EH (cell line): ENCODE measurements at places on chromosomes 4 and X.
A peak's percentile ranks its signal among the peaks of the same experiment; 100 is the strongest.

DNA sequence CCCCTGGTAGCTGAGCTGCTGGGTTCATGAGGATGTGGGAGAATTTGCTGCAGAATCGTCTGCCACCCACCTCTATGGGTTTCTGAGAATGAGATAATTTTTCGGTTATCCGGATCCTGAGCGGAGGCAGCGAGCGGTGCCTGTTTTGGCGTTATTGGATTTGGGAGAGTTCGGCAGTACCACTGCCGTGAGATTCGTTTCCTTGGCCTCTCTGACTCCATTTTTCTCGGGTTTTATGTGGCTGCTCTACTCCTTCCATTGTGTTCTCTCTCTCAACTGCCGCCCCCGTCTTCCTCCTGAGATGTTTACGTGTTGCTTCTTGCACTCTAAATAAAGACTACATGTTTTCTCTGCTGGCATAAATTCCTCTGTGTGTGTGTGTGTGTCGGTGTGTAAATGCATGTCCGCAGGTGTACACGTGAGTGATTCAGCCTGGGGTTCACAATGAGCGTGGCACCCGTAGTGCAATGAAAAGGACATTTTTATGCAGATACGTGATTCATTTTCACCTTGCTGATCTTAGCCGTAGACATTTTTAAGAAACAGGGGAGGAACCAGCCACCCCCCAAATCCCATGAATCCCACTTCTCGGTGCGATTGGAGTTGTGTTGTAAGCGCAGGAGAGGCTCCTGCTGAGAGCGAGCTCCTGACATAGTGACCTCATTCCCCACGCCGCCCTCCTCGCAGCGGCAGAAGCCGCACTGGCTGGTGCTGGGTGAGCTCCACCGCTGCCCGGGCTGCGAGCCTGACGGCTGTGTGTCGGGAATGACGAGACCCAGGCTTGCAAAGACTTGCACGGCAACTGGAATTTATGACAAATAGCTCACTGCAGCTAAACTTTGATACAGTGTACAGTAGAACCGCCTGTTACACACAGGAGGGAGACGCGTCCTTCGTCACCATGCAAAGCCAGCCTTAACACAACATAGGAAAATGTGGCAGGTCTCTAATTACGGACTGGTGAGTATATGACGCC, 82.2 kb downstream of the STOX2 start:
- DNase-seq, result peak; percentile 64

DNA sequence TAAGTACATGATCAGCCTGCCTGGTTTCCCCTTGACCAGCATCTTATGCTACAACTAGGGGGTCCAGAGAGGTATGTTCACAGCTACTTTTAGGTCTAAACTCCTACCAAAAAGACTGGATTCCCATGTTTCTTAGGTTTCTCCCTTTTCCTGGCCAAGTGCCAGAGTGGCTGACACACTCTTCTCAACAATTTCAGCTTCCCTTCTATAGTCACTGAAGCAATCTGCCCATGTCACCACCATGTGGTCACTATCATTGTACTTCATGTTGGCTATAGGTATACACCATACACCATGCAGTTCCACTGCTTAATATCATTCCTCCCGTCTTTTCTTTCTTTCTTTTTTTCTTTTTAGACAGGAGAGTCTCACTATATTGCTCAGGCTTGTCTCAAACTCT, 66.9 kb downstream of the KLHL13 start:
- DNase-seq, result no peak

GRCh38 chr4:183638436-183638835, 20.5 kb downstream of the RWDD4 start:
- peak; percentile 73 for DNase-seq

- no peak for DNase-seq
Observed at GRCh38 chr4:113449410-113449974, 312.0 kb downstream of the CAMK2D start.

GRCh38 chr4:57109847-57110639, at the start of gene IGFBP7:
TSS of gene IGFBP7 (minus strand) at chr4:57110385. CDS start at chr4:57110351, 34 bp downstream.
- peak; percentile 80 for DNase-seq

DNA sequence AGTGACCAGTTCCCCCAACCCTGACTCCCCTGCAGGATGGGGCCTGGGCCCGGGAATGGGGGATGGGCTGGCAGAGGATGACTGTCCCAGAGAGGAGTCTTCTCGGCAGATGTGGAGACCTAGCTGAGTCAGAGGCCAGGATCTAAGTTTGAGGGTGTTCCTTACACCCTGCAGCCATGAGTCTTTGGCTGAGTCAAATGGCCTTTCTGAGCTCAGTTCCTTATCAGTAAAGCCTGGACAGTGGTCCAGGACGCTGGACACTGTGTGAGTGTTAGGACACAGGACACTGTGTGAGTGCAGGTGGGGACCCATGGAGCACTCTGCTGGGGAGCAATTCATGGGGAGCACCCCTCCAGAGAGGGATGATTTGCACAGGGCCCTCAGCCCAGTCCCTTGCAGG, 5.0 kb downstream of the IL9R start:
- peak; percentile 7 for DNase-seq

GRCh38 chr4:140243278-140243753, 89.3 kb upstream of the MAML3 start:
- no peak for DNase-seq

DNA sequence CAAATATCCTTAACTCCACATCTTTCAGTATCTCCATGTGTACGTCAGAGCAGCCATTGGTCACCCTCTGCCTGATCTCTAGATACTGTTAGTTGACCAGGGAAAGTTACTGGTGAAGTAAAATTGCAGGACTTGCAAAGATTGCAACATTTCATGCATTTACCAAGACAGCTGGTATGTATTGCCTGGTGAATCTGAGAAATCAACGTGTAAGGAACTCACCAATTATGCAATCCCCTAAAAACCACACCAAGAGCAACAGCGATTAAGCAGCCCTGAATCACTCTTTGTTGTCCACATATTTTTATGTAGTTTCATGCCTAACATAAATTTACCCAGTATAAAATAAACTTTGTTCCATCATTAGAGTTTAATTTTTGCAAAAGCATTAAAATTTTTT, 271.2 kb downstream of the NLGN4X start:
- no peak for DNase-seq

- no peak for DNase-seq
Observed at GRCh38 chrX:106606571-106606970, 5.2 kb upstream of the RADX start.

- DNase-seq, result no peak
Observed at GRCh38 chr4:165921546-165921945, 48.5 kb downstream of the TLL1 start.

DNA sequence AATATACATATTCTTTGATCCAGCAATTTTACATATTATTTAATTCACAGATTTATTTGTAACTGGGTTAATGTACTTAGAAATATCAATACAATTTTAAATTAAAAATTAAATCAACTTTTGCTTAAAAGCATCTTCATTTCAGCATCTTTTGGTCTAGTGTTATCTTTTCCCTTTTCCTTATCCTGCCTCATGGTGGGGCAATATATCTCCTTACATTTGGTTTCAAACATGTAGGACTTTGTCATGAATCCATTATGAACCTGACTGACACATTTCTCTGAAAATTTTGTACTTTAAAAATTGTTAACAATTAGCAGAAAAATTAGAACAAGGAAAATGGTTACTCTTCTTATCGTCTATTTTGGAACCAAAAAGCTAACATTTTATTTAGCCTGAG, 42.8 kb upstream of the ANK2 start:
- DNase-seq, result no peak

DNA sequence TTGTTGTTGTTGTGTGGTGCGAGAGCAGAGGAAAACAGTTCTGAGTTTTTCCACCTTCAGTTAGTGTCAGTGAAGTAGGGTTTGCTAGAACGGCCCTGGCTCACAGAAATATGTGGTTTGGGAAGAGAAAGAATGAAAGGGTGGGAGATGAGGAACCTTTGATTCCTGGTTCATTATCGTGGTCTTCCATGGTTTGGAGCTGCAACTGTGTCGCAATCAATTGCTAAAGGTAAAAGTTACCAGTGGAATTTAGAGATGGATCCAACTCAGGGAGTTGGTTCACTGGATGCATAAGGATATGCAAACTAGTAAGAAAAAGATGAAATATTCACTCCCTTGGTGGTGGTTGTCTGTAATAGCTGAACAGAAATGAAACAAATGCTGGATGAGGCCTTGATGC, 35.6 kb upstream of the GPR34 start:
- no peak for DNase-seq

DNA sequence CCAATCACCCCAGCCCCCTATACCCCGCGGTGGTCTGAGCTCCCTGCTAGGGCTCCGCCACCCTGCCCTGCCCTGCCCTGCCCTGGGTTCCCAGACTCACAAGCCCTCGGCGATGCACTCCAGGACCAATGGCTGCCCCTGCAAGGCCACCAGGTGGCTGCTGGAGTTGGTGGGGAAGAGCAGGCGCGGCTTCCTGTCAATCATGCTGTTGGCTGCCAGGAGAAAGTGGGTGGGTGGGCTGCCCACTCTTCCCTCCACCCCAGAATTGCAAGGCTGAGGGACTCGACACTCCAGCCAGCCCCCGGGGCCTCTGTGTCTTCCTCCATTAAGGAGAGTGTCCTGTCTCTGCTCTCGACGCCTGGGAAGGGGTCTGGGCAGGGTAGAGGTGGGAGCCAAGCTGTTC, 15.7 kb downstream of the L1CAM start:
- DNase-seq, result no peak

DNA sequence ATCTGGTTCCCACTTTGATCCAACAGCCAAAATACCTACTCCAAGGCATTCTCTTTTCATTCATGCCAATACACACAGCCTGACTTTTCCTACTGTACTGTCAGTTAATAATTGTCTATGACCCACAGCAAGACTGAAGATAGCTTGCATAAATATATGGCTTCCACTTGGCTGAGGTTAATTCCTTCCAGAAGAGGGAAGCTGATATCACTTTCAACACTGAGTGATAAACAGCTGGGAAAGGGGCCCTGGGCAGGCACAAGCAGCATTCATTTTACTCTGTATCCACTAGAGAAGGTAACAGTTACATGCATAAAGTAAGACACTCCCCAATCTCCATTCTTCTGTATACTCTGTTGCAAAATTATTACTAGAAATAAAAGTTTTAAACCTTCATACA, 200.2 kb upstream of the UGT8 start:
- DNase-seq, result no peak

GRCh38 chr4:168647646-168648375, 151.0 kb downstream of the PALLD start:
- DNase-seq, result no peak

DNA sequence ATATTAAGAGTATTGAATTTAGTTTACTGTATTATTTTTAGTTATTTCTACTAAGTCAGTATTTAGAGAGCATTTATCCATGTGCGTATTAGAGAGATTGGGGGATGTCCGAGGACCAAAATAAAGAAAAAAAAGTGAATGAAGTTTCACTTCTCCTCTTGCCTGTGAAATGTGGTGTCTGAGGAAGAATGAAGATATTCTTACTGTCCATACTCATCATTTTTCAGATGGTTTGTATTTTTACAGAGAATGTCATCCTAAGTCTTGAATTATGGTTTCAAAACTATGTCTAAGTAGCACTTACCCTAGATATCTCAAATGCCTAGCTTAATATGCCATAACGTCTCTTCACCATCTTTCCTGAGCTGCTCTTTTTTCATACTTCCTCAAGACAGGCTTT, 854.3 kb downstream of the C4orf33 start:
- no peak for DNase-seq

DNA sequence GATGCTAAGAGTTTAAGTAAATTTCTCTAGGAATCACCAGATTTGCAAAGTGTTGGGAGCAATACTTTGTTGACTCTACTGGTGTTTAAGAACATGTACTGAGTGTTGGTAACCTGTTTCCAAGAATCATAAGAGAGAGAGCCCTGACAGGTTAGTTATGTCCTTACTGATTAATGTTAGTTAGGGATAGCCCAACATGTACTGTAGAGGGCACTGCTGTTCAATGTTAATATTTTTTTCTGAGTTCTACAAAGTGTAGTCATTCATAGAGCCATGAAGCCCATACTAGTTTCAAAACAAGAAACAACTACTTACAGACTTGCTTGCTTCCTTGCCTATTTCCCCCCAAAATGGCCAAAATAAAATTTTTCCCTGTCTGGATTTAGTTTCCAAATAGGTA, 11.9 kb downstream of the TMPRSS11D start:
- DNase-seq, result peak; percentile 62

DNA sequence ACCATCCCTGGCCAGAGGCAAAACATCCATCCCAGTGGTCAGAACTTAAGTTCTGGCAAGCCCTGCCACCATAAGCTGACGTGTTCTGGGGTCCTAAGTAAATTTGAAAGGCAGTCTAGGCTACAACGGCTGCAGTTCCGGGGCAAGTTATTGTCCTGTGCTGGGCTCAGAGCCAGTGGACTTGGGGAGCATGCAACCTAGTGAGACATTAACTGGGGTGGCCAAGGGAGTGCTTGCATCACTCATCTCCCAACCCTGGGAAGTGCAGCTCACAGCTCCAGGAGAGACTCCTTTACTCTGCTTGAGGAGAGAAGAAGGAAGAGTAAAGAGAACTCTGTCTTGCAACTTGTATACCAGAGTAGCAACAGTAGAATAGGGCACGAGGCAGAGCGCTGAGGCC, 425.4 kb upstream of the PITX2 start:
- DNase-seq, result no peak

DNA sequence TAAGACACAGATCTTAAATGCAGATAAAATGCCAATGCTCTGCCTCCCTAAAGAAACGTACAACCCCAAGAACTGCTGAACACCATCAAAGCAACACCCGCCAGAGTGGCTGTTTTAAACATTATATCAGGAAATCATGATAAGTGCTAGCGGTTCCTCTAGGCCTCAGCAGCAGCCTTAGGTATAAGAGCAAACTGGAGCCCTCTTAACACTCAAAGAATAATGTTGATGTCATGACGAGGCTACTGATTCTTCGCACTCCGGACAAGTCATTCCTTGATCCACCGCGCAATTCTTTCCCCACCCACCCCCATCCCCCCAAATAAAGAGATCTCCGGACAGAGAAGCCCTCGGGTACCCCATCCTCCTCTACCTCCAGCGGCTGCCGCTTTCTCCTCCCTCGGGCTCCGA, 507 bp downstream of the LIN54 start:
- DNase-seq, result peak; percentile 50

GRCh38 chr4:163395758-163396157, 52.1 kb downstream of the NPY5R start:
- DNase-seq, result no peak

- peak; percentile 58 for DNase-seq
Observed at GRCh38 chr4:127732623-127733328, 2.6 kb downstream of the SLC25A31 start.

DNA sequence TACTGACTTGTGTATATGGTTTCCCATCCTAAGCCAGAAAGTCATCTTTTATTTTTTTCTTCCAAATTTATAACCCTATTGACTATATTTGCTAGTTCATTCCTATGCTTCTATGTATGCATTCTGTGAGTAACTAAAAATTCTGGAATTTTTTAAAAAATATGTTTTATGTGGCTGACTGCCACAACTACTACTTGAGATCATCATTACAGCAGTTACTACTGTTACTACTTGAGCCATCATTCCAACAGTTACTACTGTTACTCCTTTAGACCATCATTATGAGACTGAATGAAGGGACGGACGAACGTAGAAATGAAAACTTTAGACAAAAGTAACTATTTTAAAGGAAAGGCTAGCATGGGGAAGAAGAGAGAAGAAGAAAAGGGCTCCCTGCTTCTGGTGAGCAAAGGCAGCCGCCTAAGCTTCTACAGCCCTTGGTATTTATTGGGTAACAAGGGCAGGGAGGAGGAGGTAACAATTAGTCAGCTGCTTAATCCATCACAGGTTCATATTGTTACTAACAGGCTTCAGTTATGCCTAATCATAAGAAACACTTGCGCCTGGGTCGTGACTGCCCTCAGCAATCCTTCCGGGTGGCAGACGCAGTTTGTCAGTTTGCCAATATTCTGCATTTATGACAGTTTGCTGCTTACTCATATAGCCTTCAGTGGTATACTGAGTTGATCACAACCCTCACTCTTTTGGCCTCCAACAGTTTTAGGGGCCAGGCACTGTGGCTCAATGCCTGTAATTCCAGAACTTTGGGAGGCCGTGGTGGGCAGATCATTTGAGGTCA, 80.4 kb downstream of the PDLIM5 start:
- DNase-seq, result peak; percentile 89
